A549 treated with ZK216348 at 1 μM for 4 hours (cell line): ENCODE measurements at places on chromosomes 4 and X. TPM values are rescaled to one million over a fixed set of nuclear protein-coding genes. Genes with fewer than 3 reads are reported as not detected.

The SORCS2 gene
- 4.0 to 5.9 TPM (median 5.5 TPM) in 5 replicates for total RNA-seq

The EIF1AX gene
- total RNA-seq, result 72.4 to 138 TPM (median 97.7 TPM) in 5 replicates

The ANXA3 gene
- total RNA-seq, result 56.7 to 92.0 TPM (median 59.6 TPM) in 5 replicates

The LSM6 gene
- total RNA-seq, result 25.9 to 62.6 TPM (median 32.0 TPM) in 5 replicates

The TSPAN7 gene
- 2.3 to 3.6 TPM (median 2.7 TPM) in 5 replicates for total RNA-seq

The ZNF674 gene
- total RNA-seq, result 2.6 to 3.6 TPM (median 2.9 TPM) in 5 replicates

The IGBP1 gene
- total RNA-seq, result 61.9 to 69.2 TPM (median 64.2 TPM) in 5 replicates

The PCDH10 gene
- 0.06 to 0.21 TPM (median 0.16 TPM) in 5 replicates for total RNA-seq
